ENCODE measurements at places on chromosomes 6 and 20.
A peak's percentile ranks its signal among the peaks of the same experiment; 100 is the strongest.

GRCh38 chr20:9145142-9145541, 76.3 kb downstream of the PLCB4 start:
- no peak for DNase-seq

- no peak for DNase-seq
Observed at GRCh38 chr20:45963059-45964005, 8.7 kb downstream of the ZNF335 start.

GRCh38 chr20:17343091-17343490, 116.3 kb downstream of the PCSK2 start:
- DNase-seq, result no peak

DNA sequence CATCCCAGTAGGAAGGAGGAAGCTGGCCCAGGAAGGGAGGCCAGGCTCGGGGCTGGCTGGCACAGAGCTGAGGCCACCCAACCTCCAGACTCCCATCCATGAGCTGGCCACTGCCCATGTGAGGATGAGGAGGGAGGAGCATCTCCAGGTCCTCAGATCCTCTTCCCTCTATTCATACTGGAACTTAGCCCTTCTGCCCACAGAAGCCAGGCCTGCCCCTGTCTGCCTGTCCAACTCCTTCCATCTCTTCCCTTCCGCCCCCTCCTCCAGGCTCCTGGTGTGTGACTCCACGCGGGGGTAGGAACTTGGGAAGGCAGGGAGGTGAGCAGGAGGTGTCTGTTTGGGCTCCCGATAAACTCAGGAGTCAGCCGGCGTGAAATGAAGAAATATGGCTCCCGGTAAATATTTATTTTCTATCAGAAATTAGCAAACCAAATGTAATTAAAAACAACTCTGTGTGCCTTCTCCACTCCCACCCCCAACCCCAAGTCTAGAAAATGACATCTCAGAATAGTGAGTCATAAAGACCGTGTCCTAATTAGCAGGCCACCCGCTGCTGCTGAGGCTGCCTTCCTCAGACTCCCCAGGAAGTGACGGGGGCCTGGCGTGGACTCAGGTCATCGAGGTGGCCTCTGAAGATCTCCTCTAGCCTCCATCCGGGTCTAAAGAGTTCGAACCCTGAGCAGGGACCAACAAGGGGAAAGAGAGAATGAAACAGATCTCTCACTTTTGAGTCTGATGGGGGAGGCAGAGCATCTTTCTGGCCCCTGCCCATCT, 81.9 kb downstream of the MDGA1 start:
- DNase-seq, result no peak

DNA sequence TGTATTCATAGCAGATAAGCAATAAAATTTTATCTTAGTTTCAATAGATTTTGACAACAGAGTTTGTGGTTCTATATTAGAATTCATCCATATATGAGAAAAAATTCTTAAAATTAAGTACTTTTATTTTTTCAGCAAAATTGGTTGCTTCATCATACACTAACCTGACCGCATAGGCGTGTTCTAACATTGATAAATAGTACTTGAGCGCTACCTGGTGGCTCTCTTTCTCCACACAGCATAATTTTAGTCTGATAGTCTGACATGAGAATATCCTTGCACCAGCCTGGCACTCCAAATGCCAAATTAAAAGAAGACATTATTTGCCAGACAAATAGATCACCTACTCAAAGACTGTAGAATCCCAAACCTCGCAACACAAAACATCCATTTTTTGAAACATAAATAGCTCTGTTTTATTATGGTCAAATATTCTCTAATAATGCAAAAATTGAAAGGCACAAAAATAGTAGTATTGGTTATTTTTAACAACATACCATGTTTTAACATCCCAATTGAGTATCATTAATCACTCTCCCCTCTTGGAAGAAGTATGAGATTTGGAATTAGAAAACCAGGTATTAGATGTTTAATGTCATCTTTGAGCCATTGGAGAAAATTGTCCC, 33.0 kb upstream of the FILIP1 start:
- DNase-seq, result peak; percentile 63

DNA sequence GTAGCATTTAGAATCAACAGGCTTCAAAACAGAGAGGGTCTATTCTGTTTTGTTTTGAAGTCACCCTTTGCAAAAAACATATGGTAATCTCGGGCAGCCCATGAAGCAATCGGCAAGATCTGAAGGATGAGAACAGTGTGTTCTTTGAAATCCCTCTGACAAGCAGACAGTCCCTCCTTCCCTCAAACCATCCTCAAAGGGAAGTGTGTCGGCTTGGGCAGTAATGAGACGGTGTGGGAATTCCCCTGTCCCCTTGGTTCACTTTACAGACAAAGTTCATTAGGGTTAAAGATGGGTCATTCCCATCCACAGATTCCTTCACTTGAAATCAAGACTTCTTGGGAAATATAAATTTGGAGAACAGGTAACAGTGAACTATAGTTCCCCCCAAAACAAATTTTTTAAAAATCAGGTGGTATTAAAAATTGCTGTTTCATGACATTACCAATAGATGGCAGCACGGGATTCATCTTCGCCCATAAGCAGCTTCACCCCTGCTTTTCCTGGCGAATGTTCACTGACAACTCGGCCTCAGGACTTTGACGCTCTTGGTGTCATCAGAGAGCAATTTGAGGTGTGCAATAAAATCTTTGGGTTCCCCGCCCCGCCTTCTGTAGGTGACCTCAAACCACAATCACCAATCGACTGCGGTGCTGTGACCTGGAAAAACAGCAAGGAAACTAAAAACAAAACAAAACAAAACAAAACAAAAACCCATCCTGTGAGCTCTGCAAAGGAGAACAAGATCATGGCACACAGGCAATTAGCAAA, 159.3 kb upstream of the TNFAIP3 start:
- DNase-seq, result peak; percentile 73

GRCh38 chr20:32583581-32584070, 1.5 kb downstream of the NOL4L start:
- DNase-seq, result no peak

- DNase-seq, result no peak
Observed at GRCh38 chr20:6008254-6008653, 45.6 kb downstream of the LRRN4 start.

All from stimulated activated CD4-positive, alpha-beta T cell treated with anti-CD3 and anti-CD28 coated beads, Interleukin-2, amount 100 ng/mL, for 24 hours (primary cell).